ENCODE measurements at places on chromosomes 2 and 18.

- no peak for DNase-seq
Measured at GRCh38 chr2:35938838-35939237, 416.7 kb upstream of the CRIM1 start.

- DNase-seq, result no peak
Measured at GRCh38 chr2:14492920-14493503, 139.5 kb upstream of the LRATD1 start.

DNA sequence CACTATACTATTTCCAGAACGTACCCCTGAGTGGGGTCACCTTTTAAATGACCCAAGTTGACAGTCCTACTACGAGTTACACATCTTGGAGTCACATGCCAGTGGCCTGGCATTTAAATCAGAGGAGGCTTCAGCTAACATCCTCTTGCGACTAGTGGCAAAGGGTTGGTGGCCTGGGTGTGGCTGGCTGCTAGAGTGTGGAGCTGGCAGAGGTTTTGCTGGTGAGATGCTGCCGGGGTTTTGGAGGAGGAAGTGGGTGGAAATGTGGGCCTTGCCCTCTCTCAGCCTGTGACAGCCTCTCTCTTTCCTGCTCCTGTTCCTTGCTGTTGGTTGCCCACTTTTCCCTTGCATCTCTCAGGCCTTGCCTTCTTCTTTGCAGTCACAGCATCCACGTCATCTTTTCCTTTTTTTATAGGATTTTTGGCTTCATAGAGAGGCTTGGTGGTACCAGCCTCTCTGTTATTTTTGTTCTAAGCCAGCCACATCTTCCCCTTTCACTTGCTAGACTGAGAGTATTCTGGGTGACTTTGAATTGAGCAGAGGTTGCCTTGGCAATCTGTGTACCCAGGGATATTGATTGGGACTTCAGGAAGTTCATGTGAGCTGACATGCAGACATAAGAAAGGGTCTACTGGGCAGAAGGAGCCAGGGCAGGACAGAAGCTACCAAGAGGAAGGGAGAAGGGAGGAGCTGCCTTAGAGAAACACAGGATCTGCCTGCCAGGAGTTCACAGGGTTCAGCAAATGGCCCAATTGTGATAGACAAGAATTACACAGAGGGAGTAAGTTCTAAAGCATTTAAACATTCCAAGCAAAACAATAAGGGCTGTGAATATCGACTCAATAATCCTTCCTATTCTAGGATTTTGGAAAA is 55.4 kb downstream of the CDC42EP3 start:
- no peak for DNase-seq

DNA sequence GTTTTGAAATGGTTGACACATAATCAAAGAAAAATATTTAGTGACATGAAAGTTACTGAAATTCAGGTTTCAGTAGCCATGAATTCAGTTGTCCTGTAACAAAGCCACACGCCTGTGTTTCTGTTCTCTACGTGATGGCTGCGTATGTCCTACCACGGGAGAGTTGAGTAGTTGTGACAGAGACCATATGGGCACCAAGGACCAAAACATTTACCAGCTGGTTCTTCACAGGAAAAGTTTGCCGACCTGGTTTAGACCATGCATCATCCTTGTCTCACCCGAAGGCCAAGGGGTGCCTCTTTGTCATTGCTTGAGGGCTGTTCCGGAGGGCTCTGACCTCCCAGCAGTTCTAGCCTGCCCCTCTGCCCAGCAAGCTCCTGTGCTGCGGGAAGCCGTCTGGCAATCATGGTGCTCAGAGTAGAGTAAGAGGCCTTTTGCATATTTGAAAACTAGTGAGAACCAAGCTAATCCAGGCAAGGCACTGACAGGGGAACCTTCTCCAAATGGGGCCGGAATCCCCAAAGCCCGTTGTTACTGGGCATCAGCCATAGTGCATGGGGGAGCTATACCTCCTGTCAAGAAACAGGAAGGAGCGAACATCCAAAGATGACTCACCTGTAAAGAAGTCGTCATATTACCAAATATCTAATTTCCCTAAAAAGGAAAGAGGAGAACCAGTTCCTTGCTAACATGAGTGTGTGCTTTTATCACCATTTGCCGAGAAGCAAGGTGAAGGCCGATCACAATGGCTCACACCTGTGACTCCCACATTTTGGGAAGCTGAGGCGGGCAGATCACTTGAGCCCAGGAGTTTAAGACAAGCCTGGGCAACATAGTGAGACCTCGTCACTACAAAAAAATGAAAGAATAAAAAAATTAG is 92.6 kb upstream of the RAB12 start:
- DNase-seq, result no peak

DNA sequence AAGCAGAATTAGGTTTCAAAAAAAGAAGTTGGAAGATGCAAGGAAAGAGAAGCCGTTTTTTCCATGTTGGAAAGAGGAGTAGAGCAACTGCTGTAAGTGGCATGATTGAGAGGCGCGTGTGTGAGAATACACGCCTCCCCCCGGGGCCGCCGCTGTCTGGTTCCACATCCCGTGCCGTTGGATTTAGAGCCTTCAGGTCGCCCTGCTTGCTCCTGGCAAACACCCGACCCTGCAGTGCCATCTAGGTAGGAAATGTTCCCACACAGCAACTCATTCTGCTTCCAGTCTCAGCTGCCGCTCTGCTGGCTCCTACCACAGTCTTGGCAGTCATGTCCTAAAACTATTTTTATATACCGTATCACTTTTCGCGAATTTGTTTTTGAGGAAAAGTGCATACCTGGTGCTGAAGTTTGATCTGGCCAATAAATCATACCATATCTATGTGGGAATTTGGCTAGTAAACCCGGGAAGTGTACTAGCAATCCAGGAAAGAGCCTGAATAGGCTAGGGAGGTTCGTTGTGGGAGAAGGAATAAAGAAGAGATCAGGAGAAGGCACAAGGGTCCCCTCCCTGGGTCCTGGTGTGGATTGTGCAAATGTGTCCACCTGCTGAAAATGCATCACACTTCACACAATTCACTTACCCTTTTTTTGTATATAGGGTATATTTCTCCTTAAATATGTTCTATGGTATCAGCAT is 372.7 kb downstream of the FBXO15 start:
- DNase-seq, result no peak

DNA sequence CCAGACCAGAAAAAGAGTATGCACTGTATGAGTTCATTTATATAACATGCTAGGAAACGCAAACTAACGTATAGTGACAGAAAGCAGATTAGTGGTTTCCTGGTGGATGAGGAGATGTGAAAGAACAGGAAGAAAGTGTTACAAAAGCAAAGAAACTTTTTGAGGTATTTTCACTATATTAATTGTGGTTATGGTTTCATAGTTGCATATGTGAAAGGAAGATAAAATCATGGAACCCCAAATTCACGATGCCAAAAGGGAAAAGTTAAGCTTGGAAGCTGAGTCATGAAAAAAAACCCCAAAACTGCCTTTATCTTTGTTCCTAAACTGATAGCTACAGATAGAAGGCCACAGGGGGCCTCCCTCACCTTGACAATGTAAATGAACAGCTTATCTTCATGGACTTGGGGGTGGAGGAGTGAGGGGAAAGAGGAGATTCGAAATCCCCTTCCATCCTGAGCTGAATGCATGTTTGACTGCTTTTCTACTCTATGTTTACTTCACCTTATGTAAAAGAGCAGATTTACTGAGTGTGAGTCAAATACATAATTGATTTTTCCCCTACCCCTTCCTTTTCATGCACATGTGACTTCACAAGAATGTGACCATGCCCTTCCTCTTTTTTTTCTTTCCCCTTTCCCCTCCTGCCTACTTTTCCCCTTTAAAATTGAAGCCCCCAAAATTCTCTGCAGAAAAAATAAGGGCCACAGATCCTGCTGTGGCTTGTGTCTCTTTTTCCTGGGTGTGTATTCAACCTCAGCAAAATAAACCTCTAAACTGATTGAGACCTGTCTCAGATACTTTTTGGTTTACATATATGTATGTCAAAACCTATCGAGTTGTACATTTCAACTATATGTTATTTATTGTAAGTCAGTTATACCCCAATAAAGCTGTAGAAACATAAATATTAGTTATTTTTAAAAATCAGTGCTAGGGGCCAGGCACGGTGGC is 100.1 kb upstream of the TLK1 start:
- DNase-seq, result no peak

DNA sequence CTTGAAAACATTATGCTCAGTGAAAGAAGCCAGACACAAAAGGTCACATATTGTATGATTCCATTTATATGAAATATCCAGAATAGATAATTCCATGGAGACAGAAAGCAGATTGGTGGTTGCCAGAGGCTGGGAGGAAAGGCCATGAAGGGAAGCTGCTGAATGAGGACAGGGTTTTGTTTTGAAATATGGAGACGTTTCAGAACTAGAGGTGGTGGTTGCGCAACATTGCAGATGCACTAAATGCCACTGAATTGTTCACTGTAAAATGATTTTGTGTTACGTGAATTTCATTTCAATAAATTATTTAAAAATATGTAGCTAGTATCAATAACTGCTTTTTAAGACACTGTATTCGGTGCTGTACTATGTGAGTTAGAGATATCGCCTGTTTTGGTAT is 101.7 kb upstream of the ZNF236 start:
- DNase-seq, result no peak

DNA sequence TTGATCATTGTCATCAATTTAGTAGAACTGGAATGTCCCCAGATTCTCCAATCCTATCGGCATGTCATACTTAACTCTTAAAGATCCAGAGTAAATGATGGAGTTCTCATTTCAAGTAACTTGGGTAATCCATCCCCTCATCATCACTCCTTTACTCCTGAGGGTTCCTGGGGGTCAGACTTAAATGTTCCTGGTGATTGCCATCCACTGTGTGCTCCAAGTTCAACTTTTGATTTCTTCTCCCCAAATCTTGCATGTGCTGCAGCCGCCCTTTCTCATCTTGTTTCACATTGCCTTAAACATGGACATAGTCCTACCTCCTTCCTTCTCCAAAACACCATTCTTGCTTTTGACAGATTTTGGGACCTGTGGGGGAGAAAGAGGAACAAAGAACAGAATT is 43.2 kb downstream of the HNMT start:
- no peak for DNase-seq

DNA sequence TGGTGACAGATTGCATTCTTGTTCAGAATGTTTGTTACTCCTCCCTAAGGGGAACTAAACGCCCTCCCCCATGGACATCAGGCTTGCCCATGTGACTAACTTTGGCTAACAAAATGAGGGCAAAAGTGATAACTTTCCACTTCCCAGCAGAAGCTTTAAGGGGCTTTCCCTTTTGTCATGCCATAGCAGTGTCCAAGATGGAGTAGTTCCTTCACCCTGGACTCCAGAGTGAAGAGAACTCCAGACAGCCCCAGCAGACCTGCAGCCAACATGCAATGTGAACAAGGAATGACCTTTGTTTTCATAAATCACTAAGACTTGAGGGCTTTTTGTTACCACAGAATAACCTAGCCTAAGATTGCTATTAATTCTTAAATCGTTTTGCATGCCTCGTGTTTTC is 163.5 kb downstream of the ZEB2 start:
- no peak for DNase-seq

DNA sequence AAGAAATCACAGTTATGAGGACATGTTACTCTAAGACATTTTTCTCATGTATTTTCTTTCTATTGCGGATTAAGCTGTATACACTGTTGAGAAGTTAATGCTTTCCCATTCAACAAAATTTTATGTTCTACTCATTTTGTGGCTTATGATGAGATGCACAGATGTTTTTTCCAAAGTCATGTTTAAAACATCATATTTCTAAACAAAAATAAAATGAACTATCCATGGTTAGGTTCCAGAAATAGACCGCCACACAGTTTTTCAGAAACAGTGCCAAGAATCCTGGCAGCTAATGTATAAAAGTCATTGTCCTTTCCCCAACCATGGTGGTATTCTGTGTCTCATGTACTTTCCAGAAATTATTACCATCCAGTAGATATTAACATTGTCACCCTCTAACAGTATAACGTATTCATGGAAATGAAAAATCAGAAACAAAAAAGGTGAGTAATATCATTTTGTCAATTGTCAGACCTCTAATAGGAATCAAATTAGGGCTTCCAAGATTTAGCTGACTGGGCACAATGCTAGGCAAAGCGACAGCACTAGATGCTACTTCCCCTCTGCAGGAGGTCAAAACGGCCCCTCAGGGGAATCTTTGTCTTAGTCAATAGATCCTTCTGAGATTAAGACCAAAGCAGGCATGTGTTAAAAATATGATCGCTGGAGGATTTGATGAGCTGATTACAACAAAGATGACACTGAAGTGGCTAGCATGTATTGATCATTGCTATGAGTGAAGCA is 54.4 kb upstream of the ZNF397 start:
- DNase-seq, result no peak

GRCh38 chr2:128791120-128791984 is 472.7 kb upstream of the HS6ST1 start:
- no peak for DNase-seq

GRCh38 chr2:120432976-120433815 is 87.3 kb downstream of the INHBB start:
- DNase-seq, result no peak

- no peak for DNase-seq
Measured at GRCh38 chr18:8391068-8391467, 218.2 kb upstream of the RAB12 start.

GRCh38 chr18:41790687-41791086 is 164.3 kb upstream of the PIK3C3 start:
- DNase-seq, result no peak
